Activated CD4-positive, alpha-beta T cell treated with anti-CD3 and anti-CD28 coated beads for 4 hours (primary cell): ENCODE measurements at places on chromosomes 13 and 19.
A peak's percentile ranks its signal among the peaks of the same experiment; 100 is the strongest.

GRCh38 chr13:51846756-51847155 is 1.8 kb upstream of the TMEM272 start:
- DNase-seq, result no peak

GRCh38 chr19:53519446-53519845 is 18.5 kb upstream of the ZNF331 start:
- DNase-seq, result no peak

DNA sequence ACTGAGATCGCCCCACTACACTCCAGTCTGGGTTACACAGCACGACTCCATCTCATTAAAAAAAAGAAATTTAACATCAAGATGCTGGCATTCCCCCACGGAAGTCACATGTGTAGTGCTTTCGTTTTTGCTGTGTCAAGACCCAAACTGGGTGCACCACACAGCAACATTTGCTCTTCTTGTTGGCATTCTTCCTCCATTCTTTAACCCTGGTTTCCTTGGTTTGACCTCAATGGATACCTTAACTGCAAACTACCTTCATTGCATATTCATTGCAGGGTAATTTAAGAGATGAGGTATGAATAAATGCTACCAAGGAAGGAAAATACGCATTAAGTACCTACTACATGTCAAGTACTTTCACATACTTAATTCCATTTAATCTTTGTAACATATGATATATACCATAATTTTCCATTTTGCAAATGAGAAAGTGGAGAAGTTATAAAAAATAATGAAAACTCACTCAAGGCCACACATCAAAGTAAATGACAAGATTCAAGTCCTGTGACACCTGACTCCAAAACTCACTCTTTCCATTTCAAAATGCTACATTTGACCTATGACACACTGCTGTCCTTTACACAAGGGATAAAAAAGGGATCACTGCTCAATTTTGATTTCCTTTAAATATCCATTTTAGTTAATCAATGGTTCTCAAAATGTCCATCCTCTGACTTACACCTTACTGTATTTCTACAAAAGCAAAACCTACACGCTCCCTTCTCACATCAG is 59.2 kb downstream of the STK24 start:
- DNase-seq, result peak; percentile 30

- no peak for DNase-seq
These were observed 16.3 kb downstream of the LCP1 start for GRCh38 chr13:46165485-46166223.

GRCh38 chr13:45331692-45332035 is 9.3 kb downstream of the TPT1 start:
- no peak for DNase-seq

GRCh38 chr13:110593430-110594130 is 21.8 kb upstream of the NAXD start:
- no peak for DNase-seq

GRCh38 chr19:51140441-51140840 is 1.7 kb upstream of the SIGLEC7 start:
- no peak for DNase-seq

GRCh38 chr19:7924651-7925170 is 1.2 kb downstream of the CTXN1 start:
- no peak for DNase-seq

DNA sequence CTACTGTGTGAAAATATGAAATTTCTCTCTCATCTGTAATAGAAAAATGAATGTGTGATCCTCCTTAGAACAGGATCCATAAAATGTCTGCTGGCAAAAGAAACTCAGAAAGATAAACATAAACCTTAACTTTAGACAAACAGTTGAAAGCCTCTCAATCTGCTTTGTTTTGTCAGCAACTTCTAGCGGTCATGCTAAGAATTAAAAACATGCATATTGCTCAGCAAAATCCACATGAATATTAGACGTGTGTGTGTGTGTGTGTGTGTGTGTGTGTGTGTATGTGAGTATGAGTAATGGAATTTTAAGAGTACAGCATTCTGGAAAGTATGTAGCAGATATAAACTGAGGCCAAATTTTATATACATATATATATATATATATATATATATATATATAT is 1779.2 kb upstream of the MIR17HG start:
- DNase-seq, result no peak
